Urinary bladder (tissue), 4 donors: ENCODE measurements at places on chromosomes 13 and 19. TPM values are rescaled to one million over a fixed set of nuclear protein-coding genes. Genes with fewer than 3 reads are reported as not detected.

GRCh38 chr19:35212241-35212640 lies 16.3 kb downstream of the FAM187B start:
- DNase-seq: no peak

- DNase-seq: no peak
Measured at GRCh38 chr19:38308006-38308766, 4.1 kb downstream of the C19orf33 start.

DNA sequence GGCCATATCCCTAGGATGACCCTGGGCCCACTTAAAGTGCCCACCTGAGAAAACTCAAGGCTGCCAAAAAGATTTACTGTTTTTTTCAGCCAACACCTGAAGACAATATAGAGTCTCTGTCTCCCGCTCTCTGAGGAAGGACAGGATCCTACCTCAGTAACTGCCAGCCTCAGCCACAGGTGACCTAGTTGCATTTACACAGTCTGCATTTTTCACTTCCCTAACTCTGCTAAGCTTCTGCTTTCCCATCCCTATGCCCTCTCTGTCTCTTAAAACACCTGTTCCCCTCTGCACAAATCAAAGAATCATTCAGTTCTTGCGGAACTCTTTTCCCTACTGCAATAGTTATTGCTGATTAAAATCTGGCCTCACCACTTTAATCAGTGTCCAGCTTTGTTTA lies 609.5 kb downstream of the UQCRFS1 start:
- no peak for DNase-seq

PLK5 gene
- 0.37 TPM for total RNA-seq

ZNF223 gene
- total RNA-seq: 11.7 TPM
